ENCODE measurements at places on chromosomes 3 and 15.

GRCh38 chr3:127723011-127723567 lies 50.3 kb downstream of the ABTB1 start:
- DNase-seq, result no peak

- DNase-seq, result no peak
Measured at GRCh38 chr3:144109944-144110343, 138.3 kb downstream of the DIPK2A start.

DNA sequence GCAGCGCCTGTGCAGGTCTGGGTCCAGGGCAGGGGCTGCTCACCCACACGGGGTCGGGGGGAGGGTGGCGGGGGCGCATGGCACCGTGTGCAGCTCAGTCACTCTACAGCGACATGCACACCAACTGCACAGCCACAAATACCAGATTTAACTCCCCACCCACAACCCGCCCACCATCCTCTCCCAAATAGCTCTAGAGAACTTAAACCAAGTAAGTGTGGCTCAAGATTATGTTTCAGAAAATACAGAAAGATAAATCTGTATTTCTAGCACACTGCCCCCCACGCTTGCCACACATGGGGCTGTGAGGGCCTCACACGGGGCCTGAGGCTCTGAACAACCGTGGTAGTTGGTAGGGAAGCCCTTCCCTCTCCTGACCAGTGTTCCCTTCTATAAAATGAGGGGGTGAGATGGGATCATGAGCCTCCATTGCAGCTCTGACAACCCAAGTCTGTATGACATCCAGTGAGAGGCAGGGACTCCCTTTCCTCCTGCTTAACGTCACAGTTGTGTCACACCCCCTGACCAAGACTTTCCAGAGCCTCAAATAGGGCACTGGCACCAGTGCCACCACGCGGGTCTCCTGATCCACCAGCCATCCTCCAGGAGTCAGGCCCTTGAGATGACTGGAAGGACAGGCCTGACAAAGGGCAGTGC lies 23.1 kb downstream of the POC1A start:
- DNase-seq, result no peak

- no peak for DNase-seq
Measured at GRCh38 chr3:8650583-8651416, 6.2 kb upstream of the SSUH2 start.

GRCh38 chr3:149771652-149772271 lies 19.5 kb upstream of the COMMD2 start:
- peak; percentile 0 for DNase-seq

DNA sequence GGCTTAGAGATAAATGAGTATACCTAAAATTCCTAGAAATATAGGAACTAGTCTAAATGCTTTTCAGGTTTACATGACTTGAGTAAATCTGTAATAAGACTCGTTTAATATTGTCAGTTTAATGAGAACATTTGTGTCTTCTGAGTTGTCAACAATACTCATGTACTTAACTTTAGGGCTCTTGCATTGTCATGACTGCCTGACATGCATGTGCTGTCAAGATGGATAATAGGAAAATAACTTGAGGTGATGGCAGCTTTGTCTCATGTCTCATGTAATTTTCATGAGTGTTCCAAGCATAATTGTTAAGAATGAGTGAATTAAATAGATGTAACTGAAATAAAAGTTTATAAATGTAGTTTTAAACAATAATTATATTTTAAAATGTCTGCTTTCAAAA lies 45.1 kb upstream of the EIF1B start:
- no peak for DNase-seq

DNA sequence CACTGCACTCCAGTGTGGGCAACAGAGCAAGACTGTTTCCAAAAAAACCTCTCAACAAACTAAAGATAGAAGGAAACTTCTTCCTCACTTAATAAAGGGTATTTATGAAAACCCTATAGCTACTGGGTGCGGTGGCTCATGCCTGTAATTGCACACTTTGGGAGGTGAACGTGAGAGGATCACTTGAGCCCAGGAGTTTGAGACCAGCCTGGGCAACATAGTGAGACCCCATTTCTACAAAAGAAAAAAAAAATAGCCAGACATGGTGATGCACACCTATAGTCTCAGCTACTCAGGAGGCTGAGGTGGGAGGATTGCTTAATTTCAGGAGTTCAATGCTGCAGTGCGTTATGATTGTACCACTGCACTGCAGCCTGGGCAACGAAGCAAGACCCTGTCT lies 22.4 kb downstream of the IP6K1 start:
- DNase-seq, result no peak

DNA sequence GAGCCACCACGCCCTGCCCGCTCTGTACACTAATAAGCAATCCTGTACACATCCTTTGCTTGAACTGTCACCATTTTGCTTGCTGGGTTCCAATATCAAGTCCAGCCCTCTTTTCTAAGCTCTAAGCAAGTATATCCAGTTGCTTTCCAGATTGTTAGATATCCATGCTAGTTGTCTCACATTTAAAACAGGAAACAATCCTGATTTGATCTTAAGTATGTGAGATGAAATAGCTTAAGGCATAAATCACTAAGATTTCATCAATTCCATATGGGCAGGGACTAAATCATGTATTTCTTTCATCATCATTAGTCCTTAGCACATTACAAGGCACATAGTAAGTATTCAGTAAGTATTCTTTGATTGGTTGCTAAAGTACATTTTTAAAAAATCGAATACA lies 16.2 kb downstream of the ATP11B start:
- DNase-seq, result no peak

- DNase-seq, result no peak
Measured at GRCh38 chr3:134640378-134640777, 10.4 kb downstream of the KY start.

- no peak for DNase-seq
Measured at GRCh38 chr15:87902772-87903426, 353.6 kb downstream of the NTRK3 start.

GRCh38 chr3:149572796-149573414 lies 84.9 kb downstream of the WWTR1 start:
- DNase-seq, result no peak

- DNase-seq, result no peak
Measured at GRCh38 chr15:56293495-56294292, 50.0 kb upstream of the RFX7 start.

DNA sequence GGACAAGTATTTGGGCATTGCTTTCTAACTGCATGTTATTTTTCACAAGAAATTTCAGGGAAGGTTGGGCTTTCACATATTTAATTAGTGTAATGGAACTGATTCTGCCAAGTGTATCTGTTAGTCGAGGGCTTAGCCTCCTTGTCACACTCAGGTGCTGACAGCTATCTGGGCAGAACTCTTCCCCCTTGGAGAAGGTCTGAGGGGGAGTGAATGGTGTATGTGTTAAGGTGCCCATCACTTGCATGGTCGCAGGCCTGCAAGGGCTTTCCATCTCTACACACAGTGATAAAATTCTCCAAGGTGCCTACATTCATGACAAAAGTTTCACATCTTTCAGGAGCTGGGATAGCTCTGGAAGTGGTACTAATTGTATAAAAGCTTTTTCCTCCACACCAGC lies 97.6 kb upstream of the ICE2 start:
- DNase-seq, result no peak

- no peak for DNase-seq
Measured at GRCh38 chr3:105885256-105885655, 16.4 kb upstream of the CBLB start.

- no peak for DNase-seq
Measured at GRCh38 chr15:50134524-50135024, 15.5 kb upstream of the ATP8B4 start.

GRCh38 chr3:197253238-197253947 lies 45.0 kb downstream of the DLG1 start:
- DNase-seq, result no peak

DNA sequence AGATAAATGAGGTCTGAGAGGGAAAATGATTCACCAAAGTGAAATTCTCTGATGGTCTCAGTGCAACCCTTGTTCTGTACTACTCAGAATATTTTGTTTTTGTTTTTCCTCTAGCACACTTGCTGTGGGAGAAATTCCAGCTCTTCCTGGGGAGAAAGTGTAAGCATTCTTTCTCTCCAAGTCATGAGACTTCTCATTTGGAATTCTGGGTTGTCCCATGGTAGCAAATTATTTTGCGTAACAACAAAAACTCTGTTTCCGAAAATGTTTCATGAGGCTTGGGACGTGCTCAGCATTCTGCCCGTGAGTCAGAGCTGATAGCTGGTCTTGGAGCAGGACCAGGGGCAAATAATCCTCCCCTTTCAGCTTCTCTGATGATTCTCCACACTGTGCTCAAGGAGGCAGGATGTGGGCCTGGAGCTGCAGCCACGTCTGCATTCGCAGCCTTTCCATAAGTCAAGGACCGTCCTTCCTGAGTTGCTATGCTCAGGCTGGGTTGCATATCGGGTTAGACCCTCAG lies 70.3 kb downstream of the SENP2 start:
- no peak for DNase-seq

DNA sequence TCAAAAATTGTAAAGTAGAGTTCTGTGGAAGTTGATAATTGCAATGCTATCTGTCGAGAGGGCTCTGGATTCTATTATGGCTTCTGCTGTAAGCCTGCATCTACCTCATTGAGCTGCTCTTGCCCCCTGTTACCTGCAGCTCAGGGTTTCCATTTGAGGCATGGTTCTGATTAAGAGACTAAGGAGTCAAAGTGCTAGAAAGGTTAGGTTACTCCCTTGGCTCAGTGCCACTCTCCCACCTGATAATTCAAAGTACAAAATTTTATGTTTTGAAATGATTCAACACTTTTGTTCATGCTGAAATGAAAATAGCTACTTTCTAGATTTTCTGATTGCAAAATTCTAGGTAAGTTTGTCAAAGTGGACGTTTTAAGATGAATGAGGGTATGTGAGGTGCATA lies 220.5 kb upstream of the SATB1 start:
- no peak for DNase-seq

GRCh38 chr3:190865419-190865818 lies 2.9 kb upstream of the GMNC start:
- no peak for DNase-seq

- DNase-seq, result no peak
Measured at GRCh38 chr3:65632414-65632813, 406.3 kb downstream of the MAGI1 start.

DNA sequence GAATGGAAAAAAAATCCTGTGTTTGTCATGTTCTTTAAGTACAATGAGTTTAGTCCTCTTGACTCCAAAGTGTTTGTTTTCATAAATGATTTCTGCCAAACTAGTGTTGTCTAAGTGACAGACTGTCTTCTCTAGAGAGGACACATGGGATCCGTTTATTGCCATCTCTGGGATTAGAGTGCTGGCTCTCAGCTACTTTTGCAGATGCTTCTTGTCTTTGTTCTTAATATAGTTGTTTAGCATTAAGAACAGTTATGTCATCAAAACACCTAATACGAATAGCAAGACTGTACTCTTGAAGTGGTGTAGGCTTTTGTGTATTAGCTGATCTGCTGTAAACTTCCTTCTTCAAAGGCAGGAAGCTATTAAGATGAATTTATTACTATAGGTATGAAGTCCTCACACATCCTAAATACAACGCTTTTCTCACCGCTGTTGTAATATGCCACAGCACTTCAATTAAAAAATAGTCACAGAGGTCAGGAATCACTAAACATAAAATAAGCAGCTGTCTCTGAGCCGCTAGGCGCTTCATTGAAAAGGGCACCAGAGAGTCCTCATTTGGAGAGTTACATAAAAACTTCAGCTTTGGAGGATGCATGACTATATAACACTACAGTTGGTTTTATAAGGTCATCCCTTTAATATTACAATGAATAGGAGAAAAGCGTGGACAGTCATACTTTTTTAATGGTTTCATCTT lies 128.3 kb upstream of the ZNF385D start:
- no peak for DNase-seq

GRCh38 chr3:45283471-45283870 lies 57.4 kb upstream of the TMEM158 start:
- no peak for DNase-seq

- peak; percentile 1 for DNase-seq
Measured at GRCh38 chr3:189941679-189942078, 179.0 kb downstream of the P3H2 start.

- DNase-seq, result no peak
Measured at GRCh38 chr15:40115670-40116093, 7.0 kb upstream of the BMF start.

DNA sequence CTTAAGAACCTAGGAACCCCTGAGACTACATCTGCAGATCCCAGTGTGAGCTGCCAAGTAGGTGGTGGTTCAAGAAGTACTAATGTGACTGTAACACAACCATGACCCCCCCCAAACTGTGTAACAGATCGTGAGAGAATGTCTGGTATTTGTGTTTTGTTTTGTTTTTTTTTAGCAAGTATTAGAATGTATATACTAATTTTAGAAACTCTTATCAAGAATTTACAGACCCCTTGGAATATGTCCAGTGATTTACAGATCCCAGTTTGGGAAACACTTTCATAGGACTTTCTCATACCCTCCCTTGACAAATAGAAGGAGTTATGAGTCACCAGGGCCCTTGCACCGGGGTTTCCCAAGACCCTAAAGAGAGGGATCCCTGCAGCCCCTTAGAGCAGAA lies 79.8 kb downstream of the SEMA5B start:
- DNase-seq, result no peak

GRCh38 chr15:76799760-76800159 lies 105.4 kb downstream of the SCAPER start:
- no peak for DNase-seq

- no peak for DNase-seq
Measured at GRCh38 chr3:161393310-161393709, 22.0 kb upstream of the SPTSSB start.

- no peak for DNase-seq
Measured at GRCh38 chr3:139110072-139110830, 65.6 kb upstream of the PRR23C start.

GRCh38 chr3:148950806-148951205 lies 40.5 kb upstream of the GYG1 start:
- no peak for DNase-seq

GRCh38 chr3:69855436-69856162 lies 116.3 kb downstream of the MITF start:
- DNase-seq, result no peak

GRCh38 chr15:98943051-98943508 lies 64.5 kb downstream of the PGPEP1L start:
- DNase-seq, result no peak

DNA sequence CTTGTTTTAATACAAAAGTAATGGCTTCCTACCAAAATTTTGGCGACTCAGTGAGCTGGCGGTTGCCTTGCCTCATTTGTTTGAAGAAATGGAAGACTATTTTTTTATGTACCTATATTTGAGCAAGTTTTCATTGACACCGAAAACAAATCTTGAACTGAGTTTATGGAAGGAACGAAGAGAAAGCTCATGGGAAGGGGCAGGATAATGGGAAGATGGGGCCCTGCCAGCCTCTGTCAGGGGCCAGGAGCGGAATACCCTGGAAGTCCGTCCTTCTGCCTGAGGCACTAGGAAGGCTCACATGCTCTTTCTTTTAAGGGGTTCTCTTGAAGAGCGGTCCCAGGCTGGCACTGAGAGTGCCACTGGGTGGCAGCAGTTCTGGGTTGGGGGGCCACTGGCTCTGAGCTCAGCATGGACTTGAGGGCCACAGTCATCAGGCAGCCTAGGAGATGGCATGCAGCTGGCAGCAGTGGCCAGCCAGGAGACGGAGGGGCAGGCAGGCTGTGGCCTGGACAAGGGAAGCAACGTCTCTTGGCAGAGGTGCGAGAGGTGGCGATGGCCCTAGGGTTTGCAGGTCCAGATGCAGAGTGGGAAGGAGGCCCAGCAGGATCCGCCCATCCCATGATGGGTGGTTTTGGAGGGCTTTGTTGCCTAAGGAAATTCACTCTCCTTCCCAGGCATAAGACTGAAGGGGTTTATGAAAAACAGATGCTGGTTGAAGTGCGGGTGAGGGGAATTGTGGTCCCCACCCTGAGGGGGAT lies 41.6 kb downstream of the ISG20 start:
- DNase-seq, result no peak

Data from NCI-H748 treated with DMSO at 0.1 percent for 48 hours (cell line).